NCI-H187 treated with DMSO at 0.1 percent for 48 hours (cell line): ENCODE measurements at places on chromosomes 11 and 22.

DNA sequence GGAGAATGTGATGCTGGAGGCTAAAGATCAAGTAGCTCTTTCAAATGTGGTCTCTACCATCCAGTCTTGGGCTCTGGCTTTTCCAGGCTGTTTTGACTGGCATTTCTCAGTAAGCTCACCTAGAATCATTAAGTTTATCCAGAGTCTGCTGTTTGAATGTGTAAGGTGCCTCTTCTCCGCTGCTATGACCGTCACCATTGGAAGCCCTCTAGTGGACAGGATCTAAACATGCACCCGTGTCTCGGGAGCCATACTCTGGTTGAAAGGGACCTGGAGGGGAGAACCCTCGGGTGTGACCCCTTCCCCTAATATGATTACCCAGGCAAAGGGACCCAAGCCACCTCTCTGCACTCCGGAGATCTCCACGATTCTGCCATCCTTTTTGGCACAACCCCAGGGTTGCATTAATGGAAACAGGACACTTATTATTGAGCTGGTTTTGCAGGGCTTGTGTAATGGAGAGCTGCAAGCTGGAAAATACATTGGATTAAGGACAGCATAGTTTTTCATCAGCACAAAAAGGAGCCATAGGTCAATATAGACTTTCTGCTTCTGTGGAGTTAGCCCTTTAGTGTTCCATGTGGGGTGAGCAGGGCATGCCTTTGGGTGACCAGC is 191.0 kb upstream of the LARGE1 start:
- no peak for DNase-seq

DNA sequence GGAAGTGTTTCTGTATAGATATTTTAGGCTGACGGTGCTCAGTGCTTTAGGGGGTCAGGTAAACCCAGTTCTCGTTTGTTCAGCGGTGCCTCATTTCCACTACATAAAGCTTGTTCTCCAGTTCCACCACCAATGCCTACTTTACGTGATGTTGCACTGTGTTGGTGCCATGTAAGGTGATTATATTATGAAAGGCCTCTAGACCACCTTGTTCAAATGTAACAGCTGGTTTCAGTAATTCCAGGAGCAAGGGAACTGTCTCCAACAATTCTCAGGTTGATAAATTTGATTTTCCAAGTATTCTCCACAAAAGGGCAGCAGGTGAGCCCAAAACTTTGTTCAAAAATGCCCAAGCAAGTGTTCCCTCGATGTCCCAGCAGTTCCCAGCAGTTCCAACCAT is 83.7 kb upstream of the SEPTIN5 start:
- no peak for DNase-seq

- no peak for DNase-seq
These were observed 56.6 kb downstream of the ARHGEF12 start for GRCh38 chr11:120392793-120393192.

DNA sequence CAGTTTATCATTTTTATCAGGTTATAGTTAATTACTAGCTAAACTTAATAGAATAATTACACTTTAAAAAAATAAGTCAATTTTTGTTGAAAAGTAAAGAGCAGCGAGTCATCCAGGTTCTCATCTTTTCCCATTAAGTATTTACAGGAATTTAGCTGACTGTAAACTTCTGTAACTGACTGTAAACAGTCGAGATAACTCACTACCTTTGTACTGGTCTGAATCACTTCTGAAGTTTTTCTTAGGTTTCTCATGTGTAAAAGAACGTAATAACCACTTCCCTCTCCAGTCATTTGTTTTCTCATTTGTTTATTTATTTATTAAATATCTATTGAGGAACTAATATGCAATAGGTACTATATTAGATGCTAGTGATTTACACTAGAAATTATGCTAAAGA is 270.8 kb downstream of the DYNC2H1 start:
- DNase-seq, result no peak

- no peak for DNase-seq
These were observed 7.5 kb upstream of the C11orf97 start for GRCh38 chr11:94504689-94505293.

DNA sequence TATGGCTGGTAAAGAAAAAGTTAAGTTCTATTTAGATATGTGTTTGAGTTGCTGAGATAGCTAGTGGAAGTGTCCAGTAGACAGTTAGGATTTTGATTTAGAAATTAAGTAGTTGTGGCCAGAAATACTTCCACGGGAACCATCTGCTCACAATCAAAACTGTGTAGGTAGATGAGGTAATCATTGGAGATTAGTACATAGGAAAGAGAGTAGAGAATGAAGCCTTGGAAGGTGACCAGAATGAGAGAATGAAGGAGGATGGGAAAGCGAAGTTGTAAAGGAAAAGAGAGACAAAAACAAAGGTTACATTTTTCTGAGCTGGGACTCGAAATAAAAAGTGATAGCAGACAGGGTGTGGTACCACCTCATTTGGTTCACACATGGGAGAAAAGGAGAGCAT is 296.9 kb upstream of the SORL1-AS1 start:
- no peak for DNase-seq

DNA sequence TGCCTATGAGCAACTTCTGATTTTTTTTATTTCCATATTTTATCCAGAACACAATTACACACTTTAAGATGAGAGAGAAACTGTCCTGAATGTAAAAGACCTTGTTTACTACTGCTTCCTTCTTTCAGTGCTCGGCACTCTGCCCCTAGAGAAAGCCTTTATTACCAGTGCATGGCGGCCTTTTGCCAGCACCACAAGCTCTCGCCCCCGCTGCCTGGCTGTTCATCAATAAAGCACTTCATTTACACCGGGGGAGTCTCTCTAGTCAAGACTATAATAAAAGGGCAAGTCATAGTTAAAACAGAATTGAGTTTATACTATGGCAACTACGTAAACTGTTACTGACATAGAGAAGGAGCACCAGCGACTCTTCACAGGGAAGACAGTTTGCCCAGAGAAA is 259.5 kb downstream of the CADM1 start:
- DNase-seq, result no peak

DNA sequence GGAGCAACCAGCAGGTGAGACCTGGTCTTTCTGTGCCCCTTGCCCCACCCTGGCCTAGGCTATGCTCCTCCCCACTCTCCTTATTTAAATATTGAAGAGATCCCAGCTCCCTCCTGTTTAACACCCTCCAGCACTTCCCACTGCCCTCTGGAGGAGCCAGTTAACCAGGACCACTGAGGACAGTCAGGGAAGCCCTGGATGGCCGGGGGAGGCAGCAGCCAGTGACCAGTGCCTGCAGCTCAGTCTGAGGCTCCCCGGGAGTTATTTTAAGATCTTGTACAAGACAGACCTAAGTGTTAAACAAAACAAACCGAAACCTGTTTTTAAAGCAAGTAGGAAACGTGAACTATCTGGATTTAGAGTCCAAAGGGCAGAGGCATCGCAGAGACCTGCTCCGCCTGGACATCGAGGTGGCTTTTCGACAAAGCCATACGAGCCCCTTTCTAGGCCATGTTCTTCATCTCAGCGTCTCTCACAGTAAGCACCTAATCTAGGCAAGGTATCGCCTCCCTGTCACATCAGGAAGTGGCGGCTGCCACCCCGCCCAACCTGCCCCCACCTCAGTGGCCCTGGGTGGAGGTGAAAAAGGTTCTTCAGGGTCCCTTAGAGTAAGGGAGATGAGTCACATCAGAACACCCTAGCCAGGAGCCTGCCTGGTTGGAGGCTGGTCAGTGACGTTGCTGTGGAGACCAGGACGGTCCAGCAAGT is 35.2 kb downstream of the TRMU start:
- no peak for DNase-seq

DNA sequence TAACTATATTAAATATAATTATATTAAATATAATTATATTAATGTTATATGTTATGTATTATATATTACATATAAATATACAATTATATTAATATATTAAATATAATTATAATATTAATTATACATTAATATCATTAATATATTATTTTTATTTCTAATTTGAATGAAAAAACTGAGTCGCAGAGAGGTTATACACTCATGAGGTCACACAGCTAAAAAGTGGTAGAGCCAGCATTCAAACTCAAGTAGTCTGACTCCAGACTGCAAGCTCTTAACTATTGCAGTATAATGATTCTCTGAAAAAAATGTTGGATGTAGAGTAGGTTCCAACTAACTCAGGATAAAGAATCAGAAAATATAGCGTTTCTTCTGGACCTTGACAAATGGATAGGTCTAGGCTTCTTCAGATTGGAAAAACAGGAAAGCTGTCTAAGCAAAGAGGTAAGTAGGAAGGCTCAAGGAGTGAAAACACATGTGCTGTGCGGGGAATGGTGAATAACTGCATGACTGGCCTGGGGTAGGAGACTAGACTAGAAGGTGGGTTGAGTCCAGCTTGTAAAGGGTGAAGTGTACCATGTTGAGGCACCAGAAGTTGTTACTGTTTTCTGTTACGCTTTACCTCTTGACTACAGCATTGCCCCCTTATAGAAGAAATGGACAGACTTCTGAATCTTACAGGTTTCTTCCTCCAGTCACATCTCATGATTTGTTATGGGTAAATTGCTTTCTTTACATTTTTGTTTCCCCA is 80.3 kb downstream of the TRIM44 start:
- DNase-seq, result no peak

- DNase-seq, result no peak
These were observed 12.5 kb downstream of the PATZ1 start for GRCh38 chr22:31333641-31334040.

DNA sequence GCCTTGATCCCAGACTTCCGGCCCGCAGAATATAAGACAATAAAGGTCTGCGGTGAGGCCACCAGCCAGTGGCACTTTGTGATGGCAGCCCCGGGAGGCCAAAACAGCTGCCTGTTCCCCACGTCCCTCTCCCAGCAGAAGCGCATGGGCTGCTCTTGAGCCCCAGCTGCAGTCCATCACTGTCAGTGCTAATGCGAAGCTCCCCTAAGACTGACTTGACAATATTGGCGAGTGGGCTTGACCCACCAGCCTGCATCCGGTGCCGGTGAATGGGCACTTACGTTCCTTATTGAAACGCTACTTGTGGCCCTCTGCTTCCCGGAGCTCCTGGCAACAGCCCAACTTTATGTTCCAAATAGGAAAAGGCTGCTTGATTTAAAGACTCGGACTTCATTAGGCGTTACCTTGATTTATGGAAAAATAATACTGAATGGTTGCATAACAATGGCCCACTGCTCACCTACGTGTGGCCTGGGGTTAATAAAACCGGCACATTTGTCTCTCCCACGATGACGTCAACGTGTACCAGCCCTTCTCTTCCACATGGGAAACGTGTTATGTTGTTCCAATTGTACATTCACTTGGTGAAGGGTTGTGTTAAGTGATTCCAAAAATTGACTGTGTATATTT is 93.4 kb upstream of the SEPTIN5 start:
- no peak for DNase-seq

GRCh38 chr11:47274495-47275235 is 4.7 kb downstream of the MADD start:
- DNase-seq, result no peak

DNA sequence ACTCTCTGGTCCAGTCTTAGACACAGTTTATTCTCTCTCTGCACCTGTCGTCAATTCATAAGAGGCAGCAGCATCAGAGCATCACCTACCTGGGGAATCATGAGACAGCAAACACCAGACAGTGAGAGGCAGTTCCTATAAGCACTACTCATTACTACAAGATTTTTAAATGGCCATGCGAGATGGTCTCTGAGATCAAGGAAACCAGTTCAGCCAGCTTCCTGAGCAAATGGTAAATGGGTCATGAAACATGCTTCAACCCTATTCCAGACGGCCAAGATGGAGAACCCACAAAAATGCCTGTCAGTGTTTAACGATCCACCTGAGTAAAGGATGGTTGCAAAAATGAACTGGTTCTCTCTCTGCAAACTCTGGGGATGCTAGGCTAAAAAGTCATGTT is 52.9 kb downstream of the SYTL2 start:
- DNase-seq, result no peak

GRCh38 chr22:24805790-24806662 is at the start of gene SGSM1:
TSS of gene SGSM1 (plus strand) at chr22:24806211. CDS start at chr22:24806326, 115 bp downstream.
- DNase-seq, result no peak

DNA sequence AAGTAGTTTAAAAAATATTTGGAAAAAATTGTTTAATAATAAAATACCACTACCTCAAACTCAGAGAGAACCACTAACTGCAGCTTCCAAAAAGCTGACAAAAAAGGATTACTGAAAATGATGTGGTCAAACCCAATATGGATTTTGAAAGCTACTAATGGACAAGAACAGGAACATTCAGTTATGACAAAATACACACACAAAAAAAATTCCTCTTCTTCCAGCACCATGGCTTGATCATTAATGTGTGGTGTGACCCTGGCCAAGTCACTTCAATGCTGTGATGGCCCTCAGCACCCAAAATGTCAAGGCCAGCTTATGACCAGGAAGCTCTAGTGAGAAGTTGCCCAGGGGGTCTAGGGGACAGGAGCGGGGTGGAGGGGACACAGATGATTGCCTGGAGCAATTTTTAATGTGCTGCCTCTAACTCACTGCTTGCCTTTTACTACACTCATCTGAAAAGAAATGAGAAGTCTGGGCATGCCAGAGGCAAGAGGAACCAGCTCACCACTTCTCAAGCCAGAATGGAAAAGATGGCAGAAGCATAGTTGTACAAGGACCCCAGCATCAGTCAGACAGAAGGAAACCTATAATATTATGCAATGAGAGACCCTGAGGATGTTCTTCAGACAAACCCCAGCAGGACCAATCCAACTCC is 2.2 kb downstream of the SMCO4 start:
- no peak for DNase-seq

DNA sequence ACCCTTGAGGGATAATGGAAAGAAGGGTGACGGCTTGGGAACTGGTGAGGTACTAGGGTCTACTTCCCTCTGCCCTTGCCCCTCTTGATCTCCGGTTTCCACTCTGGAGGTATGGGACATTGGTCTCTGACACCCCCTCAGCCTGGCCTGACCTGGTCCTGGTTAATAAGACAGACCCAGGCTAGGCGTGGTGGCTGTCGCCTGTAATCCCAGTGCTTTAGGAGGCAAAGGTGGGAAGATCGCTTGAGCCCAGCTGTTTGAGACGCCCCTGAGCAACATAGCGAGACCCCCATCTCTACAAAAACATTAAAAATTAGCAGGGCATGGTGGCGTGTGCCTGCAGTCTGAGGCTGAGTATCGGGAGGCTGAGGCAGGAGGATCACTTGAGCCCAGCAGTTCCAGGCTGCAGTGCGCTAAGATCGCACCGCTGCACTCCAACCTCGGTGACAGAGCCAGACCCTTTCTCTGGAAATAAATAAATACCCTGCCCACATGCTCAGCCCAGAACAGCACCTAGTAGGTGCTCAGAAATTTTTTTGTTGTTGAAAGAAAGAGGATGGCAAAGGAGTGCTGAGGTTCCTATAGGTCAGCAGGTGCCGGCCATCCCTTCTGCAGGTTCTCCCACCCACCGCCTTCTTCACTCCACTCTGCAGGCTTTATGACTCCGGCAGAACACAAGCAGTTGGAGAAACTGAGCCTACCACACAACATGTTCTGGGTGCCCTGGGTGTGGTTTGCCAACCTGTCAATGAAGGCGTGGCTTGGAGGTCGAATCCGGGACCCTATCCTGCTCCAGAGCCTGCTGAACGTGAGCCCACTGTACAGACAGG is 6.3 kb downstream of the BEST1 start:
- DNase-seq, result no peak

- DNase-seq, result no peak
These were observed 303.4 kb upstream of the SYN3 start for GRCh38 chr22:33361581-33361980.

GRCh38 chr11:75254326-75254725 is 13.8 kb downstream of the TPBGL start:
- no peak for DNase-seq

GRCh38 chr22:19959043-19959586 is 17.5 kb upstream of the TXNRD2 start:
- DNase-seq, result no peak

- DNase-seq, result no peak
These were observed 371.1 kb downstream of the DDX10 start for GRCh38 chr11:109036011-109036410.
